ENCODE measurements at places on chromosomes 13 and 19.

- DNase-seq, result peak; percentile 72
Measured at GRCh38 chr19:43651758-43652545, 12.3 kb upstream of the CADM4 start.

- DNase-seq, result peak; percentile 56
Measured at GRCh38 chr13:111978546-111978945, 88.4 kb upstream of the SOX1 start.

DNA sequence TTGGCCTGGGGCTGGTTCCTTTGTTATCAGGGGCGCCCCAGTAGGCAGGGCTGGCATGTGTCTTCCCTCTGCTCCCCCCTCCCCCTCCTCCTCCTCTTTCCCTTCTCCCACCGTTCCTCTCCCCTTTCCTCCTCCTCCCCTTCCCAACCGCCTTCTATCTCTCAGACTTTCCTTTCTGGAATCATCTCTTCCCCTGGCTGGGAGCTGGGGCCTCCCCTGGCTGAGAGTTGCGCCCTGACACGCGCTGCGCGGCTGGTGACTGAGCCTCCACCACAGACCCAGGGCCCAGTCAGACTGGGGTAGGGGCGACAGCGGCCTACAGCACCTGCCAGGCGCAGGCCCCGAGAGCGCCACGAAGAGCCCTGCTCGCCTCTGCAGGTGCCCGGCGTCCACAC, 2.8 kb downstream of the PNMA8B start:
- no peak for DNase-seq

DNA sequence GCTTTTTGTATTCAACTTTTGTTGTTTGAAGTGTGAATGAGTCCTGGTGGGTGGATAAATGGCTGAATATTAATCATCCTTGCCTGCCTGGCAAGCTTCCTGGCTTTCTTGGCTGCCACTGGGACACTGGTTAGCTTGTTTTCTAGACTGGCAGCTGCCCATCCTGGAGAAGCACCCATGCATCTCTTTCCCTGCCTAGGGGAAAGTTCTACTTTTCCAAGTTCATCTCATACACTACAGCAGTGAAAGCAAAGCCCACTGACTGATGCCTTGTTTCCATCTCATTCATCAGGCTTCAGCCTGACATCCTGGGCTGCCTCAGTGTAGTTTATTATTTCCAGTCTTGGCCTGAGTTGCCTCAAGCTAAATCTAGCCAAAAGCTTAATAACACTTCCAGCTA, 244.8 kb downstream of the PCDH20 start:
- DNase-seq, result no peak

GRCh38 chr13:37194428-37194861, 89.0 kb upstream of the CSNK1A1L start:
- no peak for DNase-seq

- DNase-seq, result peak; percentile 90
Measured at GRCh38 chr19:15199661-15200552, 888 bp downstream of the NOTCH3 start.

- DNase-seq, result no peak
Measured at GRCh38 chr13:43431841-43432240, 354.9 kb downstream of the ENOX1 start.

DNA sequence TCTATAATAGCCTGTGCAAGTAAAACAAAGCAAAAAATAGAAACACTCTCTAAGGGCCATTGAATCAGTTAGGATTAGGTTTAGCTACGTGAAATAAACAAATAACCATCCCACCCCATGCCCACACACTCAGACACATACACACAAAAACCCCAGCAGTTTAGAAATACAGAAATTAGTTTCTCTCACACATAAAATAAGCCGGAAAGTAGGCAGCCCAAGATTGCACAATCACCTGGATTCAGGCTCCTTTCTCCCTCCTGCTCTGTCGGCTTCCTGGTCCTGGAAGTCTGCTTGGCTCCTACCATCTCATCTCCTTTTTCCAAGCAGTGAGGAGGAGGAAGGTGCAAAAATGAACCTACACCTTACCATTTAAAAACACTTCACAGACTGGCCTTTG, 22.6 kb upstream of the USP12 start:
- DNase-seq, result no peak

DNA sequence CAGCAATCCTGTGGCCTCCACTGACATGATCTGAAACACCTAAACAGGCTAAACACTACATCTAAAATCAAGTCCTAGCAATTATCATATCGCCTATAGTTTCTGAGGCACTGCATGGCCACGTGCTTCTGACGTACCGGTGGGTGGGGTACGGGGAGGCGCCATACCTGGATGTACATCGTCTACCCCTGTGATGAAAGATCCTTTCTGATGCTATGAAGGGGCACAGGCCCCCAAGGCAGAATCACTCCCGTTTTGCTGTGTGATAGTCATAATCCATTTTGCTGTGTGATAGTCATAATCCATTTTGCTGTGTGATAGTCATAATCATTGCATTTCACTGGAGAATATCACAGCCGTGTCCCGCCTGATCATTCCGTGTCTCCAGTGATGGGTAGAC, 118.7 kb upstream of the SOX1 start:
- DNase-seq, result no peak

GRCh38 chr13:58617880-58618665, 986.5 kb downstream of the PCDH17 start:
- DNase-seq, result no peak

GRCh38 chr13:49213539-49213938, 6.6 kb upstream of the MLNR start:
- DNase-seq, result no peak

GRCh38 chr19:16330368-16330801, 5.8 kb downstream of the KLF2 start:
- DNase-seq, result peak; percentile 83

- peak; percentile 89 for DNase-seq
Measured at GRCh38 chr19:39409208-39410016, 2.8 kb downstream of the ZFP36 start.

- DNase-seq, result no peak
Measured at GRCh38 chr19:2495651-2496316, 19.9 kb downstream of the GADD45B start.

GRCh38 chr13:63149375-63149774, 1733.7 kb upstream of the PCDH20 start:
- DNase-seq, result no peak

GRCh38 chr13:41457589-41458186, 338 bp downstream of the RGCC start:
- DNase-seq, result peak; percentile 49

- no peak for DNase-seq
Measured at GRCh38 chr19:18637673-18638630, 1.1 kb downstream of the KLHL26 start.
